ENCODE measurements at places on chromosomes 6 and 20.

GRCh38 chr6:151325075-151326050, 66.0 kb downstream of the ZBTB2 start:
- no peak for DNase-seq

DNA sequence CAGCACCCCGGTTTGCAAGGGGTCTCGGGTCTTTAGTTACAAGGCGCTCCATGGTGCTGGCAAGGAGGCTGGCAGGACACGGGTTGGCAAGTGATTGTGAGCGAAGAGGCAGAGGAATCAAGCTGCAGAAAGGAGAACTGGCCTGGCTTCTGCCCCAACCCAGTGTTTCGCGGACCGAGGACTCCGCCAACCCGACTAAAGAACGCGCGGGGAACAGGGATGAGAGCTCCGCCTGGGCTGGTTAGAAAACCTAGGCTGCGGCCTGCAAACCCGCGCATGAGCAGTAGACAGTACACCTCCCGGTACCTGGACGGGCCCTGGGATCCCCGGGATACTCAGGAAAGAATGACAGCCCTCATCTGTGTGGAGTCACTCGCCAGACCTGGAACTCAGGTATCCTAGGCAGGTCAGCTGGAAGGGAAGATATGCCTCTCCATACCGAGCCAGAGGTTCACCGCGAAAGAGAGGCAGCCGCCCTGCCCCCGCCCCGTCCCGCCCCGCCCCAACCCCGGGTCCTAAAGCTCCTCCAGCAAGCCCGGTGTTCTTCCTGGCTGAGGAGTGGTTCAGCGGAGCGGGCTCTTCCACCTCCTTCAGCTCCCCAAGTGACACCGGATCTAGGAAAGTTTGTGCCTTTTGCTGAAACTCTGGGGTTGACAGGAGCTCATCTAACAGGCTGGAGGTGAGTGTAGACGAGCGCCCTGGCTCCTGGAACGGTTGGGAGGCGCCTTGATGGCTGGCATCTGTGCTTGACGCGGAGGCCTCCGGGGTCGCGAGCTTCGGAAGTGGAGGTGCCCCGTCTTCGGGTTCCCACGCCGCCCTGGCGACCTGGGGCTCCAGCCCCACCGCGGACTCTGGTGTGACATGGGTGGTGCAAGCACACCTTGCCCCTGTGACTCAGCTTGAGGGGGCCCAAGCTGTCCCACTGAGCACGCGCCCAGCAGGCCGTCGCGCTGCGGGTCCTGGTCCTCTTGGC, 1847.3 kb upstream of the DEFB115 start:
- no peak for DNase-seq

- DNase-seq = no peak
Observed at GRCh38 chr6:126880964-126881363, 237.5 kb upstream of the RSPO3 start.

- DNase-seq = no peak
Observed at GRCh38 chr6:159089909-159090308, 45.1 kb upstream of the TAGAP start.

- no peak for DNase-seq
Observed at GRCh38 chr20:61723529-61724257, 342.0 kb downstream of the TAF4 start.

GRCh38 chr6:150112233-150112632, 30.6 kb upstream of the PPP1R14C start:
- no peak for DNase-seq

DNA sequence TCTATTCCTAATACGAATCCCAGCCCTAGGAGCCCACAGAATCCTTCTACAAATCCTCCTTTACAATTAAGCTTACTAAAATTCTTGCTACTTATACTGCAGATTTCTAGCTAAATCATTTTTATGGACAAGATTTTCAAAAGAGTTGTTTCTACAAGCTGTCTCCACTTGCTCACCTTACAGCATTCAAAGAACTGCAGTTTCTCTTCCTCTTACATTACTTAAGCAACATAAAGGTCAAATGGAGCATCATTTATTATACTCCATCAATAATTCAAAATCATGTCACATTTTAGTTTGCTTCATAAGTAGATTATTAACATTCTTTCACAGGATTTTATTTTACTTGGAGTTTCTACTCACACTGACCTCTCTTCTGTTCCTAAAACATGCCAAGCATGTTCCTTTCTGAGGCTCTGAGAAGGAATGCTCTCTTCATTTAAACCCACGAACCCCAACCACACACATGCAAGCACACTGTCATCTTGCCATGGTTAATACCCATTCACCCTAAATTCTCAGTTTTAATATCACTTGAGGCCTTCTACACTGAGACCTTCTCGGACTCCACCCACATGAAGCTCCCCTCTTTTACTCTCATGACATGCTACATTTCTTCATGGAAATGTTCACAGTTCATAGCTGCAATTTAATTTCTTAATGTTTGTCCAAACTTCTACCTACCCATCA, 388.2 kb downstream of the TBC1D32 start:
- DNase-seq = no peak

DNA sequence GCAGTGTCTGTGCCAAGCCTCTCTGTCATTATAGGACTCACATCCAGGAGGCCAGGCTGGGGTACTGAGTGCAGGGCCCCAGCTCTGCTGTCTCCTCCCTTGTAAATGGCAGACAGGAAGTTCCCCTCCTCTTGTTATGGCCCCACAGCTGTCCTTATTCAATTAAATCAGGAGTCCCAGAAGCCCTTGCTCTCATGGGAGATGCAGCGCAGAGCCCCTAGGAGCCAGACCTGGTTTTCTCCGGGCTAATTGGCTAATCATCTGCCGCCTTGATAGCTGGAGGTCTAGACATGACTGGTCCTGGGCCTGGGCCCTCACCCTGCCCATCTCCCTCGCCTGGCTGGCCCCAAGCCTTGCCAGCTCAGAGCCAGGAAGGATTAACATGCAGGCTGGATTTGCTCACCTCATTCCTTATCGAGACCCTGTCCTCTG, 172.0 kb downstream of the VEGFA start:
- DNase-seq = no peak

- no peak for DNase-seq
Observed at GRCh38 chr6:21780679-21781078, 187.1 kb downstream of the SOX4 start.

GRCh38 chr20:23918101-23918862, 38.7 kb upstream of the CST5 start:
- no peak for DNase-seq

GRCh38 chr20:6732001-6732447, 35.5 kb upstream of the BMP2 start:
- no peak for DNase-seq

GRCh38 chr20:3563548-3564177, 92.8 kb downstream of the ATRN start:
- no peak for DNase-seq

GRCh38 chr6:73965539-73966029, 269.6 kb downstream of the CD109 start:
- DNase-seq = no peak

Measured in NCI-H187 treated with DMSO at 0.1 percent for 48 hours (cell line).